ENCODE measurements at places on chromosomes 5 and 9.

GRCh38 chr9:68747043-68747533, 42.0 kb downstream of the PIP5K1B start:
- DNase-seq, result no peak

GRCh38 chr9:105850852-105851500, 156.6 kb downstream of the TMEM38B start:
- no peak for DNase-seq

- DNase-seq, result no peak
Measured at GRCh38 chr9:112033237-112034215, 136.9 kb downstream of the UGCG start.

- no peak for DNase-seq
Measured at GRCh38 chr5:111434800-111435199, 77.5 kb downstream of the STARD4 start.

DNA sequence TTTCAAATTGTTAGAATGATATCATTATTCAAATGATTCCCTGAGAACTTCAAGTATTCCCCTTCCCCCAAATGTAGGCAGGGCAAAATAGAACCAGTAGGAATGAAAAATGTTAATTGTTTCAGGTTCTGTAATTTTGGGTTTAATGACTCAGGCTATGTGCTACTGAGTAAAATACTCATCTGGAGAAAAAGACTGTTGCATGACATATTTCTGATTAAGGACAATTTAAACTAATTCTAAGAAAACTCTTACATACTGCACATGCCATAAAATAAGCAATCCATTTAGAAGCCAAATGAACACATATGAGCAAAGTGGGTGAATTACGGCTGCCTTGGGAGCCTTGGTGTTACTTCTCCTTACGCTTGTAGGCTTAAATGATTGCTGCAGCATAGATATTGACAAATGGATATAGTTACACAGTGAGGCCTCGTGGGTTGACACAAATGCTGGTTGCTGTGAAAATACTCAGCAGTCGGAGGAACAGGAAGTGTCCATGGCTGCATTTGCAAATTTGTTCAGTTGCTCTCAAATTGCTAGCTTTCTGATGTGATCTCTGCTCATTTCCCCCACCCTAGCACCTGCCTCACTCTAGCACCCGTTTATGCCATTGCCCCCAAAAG, 174.9 kb upstream of the DMAC1 start:
- peak; percentile 39 for DNase-seq

- no peak for DNase-seq
Measured at GRCh38 chr5:123209502-123210027, 120.5 kb downstream of the PRDM6 start.

- DNase-seq, result no peak
Measured at GRCh38 chr9:4620057-4620765, 41.9 kb upstream of the PLPP6 start.

DNA sequence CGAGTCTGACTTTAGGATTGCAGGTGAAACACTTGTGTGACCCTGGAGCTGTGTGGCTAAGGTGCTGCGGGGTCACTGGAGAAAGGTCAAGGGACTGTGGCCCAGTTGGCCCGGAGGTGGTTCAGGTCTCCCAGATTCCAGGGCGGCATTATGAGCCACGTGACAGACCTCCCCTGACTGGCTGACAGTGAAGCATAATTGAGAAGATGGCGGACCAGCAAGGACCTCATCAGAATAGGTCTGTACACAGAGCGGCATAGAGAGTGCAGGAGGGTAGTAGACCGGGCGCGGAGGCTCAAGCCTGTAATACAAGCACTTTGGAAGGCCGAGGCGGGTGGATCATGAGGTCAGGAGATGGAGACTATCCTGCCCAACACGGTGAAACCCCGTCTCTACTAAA, 815 bp upstream of the ODF2 start:
- no peak for DNase-seq

- DNase-seq, result no peak
Measured at GRCh38 chr5:135064235-135064570, 30.2 kb upstream of the PITX1 start.

GRCh38 chr5:159106569-159107282, 7.0 kb upstream of the EBF1 start:
- peak; percentile 52 for DNase-seq

DNA sequence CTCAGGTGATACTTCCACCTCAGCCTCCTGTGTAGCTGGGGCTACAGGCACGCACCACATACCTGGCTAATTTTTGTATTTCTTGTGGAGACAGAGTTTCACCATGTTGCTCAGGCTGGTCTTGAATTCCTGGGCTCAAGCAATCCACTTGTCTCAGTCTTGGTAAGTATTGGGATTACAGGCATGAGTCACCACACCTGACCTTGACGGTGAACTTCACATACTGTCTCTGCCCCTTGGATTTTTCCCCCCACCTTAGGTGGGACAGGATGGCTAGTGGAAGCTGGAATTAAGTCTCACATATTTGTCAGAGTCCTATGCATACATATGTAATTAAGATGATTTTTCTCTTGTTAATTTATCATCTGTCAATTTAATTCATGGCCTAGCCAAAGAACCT, 20.9 kb upstream of the RFK start:
- DNase-seq, result no peak

DNA sequence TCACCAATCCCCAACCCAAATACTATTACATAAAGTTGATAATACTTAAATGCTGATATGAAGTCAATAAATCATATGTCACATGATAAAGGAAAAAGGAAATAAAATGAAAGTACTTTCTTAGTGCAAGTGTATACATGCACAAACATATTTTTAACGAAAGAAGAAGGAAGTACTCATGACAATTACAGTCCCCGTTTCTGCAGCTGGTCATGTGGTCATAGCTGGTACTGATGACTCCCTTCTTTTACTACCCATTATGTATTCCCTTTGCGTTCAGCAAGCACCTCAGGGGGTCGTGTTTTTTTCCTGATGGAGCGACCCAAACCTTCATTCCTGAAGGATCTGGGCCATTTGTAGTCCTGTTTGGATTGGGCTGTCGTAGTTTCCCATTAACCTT, 27.3 kb downstream of the CENPP start:
- no peak for DNase-seq

DNA sequence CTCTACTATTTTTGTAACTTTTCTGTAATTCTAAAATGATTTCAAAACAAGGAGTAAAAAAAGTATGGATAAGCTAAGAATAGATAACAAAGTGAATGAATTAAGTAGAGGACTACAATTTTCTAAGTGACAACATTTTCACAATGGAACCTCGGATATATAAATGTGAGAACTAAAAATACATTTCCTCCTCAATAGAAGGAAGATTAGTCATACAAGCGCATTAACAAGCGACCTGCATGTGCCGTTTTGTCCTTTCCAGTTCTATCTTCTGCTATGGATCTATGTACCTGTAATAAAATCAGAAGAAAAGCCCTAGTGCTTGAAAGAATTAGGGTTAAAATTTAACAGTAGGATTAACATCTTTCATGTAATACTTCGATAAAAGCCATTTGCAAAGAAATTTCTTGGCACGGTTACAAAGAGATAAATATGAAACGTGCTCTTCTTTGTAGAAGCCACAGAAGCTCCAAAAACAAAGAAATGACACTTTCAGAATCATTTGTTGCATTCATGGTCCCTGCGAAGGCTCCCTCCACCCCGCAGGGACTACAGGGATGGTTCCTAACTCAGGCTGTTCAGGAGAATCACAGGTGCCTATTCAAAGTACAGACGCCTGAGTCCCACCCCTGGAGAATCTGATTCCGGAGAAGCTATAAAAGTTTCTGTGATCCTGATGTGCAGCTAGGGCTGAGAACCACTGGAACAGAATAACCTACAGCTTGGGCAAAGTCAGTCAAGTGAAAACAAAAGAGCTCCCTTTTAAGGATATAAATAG, 216.6 kb upstream of the EFNA5 start:
- DNase-seq, result no peak

- DNase-seq, result no peak
Measured at GRCh38 chr5:103793595-103794182, 231.1 kb upstream of the NUDT12 start.

- DNase-seq, result no peak
Measured at GRCh38 chr9:81690251-81690851, 1.0 kb upstream of the TLE1 start.

- DNase-seq, result no peak
Measured at GRCh38 chr9:87181670-87182069, 234.4 kb upstream of the GAS1 start.

GRCh38 chr9:103431809-103432208, 436.7 kb downstream of the CYLC2 start:
- DNase-seq, result no peak

DNA sequence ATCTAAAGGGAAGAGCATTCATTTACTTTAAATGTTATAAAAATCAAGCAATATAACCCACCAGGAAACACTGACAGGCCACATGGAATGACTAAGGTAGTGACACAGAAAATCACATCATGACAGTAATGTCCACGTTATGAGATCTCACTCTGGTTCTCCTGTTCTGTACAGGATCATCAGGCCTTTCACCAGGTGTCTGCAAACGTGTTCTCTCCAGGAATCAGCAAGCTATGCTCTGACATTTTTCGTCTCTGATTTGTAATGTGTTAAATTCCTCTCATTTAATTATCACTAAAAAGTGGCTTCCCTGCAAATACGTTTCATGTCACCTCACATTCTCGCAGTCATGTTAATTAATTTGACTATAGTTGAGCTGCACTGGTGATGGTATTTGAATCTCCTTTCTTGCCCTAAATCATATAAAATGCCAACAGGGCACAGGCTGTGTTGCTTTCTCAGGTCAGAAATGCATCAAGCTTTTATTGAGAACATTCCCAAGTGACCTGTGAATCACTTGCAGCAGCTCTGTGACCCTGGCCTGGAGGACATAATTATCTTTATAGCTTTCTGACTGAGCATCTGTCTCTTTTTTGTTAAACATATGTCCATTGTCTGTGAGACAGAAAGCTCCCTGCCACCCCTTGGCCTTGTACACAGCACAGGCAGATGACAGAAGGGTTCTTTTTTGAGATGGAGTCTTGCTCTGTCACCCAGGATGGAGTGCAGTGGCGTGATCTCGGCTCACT, 196.2 kb downstream of the DIRAS2 start:
- no peak for DNase-seq

DNA sequence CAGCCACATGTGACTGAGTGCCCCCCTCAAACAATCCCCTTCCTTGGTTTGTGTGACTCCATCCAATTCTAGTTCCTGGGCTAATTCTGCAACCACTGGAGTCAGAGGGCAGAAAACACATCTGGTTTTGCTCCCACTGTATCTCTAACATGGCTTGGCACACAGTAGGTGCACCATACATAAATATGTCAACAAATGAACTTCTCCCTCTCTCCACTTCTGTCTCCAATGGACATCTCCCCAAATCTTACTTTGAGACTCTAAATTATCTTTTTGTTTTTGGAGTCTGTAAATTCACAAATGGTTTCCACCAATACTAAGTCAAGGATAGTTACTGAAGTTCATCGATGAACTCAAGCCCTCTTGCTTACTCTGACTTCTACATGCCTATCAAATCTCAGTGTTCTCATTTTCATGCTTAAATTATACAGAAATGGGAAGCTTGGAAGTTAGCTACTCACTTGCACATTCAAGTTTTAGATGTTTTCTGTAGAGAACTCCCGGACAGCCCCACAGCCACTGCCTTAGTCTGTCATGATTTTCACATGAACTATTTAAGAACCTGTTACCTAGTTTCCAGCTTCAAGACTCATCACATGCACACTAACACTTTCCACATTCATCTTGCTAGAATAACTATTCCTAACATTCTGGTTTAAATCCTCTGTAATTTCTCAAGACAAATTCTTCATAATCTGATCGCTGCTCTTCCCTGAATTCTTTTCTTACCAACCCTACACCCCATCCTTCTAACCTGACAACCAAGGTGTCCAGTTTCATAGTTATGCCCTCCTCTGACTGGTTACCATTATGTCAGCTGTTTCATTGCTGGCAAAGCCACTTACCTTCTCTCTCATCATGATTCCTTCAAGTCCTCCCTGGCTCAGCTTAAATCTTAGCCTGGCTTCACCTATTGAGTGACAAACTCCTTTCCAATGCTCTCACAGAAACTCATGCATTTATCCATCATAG, 6.0 kb downstream of the RPL37 start:
- DNase-seq, result no peak

- no peak for DNase-seq
Measured at GRCh38 chr5:135223891-135224625, 175.0 kb downstream of the MACROH2A1 start.

DNA sequence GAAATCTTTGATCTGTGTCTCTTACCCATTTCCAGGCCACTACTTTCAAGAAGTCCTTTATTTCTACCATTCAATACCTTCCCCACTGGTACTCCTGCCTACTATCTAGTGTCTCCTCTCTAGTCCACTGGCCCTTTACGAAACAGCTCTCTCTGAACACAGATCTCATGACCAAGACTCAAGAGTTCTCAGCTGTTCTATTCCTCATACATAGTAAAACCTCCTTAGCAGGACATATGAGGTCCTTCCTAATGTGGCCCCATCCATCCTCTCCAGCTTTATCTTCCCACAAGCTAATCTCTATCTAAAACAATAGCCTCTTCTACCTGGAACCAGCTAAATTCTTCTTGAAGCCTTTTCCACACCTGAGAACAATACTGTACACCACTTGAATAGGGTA, 2.6 kb downstream of the TEX10 start:
- DNase-seq, result no peak

- DNase-seq, result no peak
Measured at GRCh38 chr5:120919017-120919416, 454.9 kb downstream of the PRR16 start.

DNA sequence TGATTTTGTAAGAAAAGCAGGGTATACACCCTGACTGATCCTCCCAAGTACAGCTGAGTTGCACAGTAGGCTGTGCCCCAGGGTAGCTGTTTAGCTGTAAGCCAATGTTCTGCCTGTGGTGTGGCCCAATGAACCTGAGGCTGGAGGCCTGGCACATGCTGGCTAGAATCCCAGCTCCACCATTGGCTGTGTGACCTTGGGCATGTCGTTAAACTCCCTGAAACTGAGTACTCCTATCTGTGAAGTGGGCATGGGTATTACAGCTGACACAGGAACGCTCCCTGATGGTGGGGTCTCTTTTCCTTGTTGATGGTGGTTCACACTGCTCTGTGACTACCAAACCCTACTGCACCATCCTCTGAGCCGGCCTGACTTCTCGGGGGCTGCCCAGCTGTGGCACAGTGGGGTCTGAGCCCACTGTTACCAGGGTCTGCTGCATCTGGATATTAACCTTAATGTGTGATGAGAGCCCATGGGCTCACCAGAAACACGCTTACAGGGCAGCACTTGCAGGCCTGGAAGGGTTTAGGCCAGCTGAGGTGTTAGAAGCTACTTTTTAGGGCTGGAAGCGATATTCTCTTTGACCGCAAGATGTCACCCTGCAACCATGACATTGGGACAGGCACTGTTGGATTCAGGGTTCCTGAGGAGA, 7.0 kb upstream of the GADD45G start:
- peak; percentile 30 for DNase-seq

DNA sequence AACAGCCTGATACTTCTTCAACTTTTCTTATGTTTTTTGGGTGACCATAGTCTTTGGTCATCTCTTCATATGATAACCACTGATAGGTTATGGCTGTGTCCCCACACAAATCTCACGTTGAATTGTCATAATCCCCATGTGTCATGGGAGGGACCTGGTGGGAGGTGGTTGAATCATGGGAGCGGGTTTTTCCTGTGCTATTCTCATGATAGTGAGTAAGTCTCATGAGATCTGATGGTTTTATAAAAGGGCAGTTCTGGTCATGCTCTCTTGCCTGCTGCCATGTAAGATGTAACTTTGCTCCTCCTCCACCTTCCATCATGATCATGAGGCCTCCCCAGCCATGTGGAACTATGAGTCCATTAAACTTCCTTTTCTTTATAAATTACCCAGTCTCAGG, 8.7 kb downstream of the RHOBTB3 start:
- no peak for DNase-seq

GRCh38 chr5:100846772-100847171, 56.3 kb downstream of the ST8SIA4 start:
- no peak for DNase-seq

- DNase-seq, result peak; percentile 11
Measured at GRCh38 chr5:139639619-139640380, 8.3 kb upstream of the CXXC5 start.

Data from NCI-H1092 treated with DMSO at 0.1 percent for 48 hours (cell line).